ENCODE measurements at places on chromosomes 13 and 19.

DNA sequence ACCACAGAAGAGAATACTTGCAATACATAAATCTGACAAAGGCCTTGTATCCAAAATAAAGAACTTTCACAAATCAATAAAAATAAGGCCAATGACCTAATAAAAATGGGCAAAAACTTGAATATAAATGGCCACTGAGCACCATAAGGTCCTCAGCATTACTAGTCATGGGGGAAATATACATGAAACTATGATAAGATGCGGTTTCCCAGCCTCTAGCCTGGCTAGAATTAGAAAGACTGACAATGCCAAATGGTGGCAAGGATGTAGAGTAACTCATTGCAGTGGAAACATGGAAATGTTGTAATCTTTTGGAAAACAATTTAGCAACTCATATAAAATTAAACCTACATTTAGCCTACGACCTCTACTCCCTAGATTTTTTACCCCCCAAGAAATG is 227.1 kb downstream of the GGACT start:
- DNase-seq, result no peak

GRCh38 chr19:15238639-15239155 is 6.4 kb upstream of the EPHX3 start:
- no peak for DNase-seq

DNA sequence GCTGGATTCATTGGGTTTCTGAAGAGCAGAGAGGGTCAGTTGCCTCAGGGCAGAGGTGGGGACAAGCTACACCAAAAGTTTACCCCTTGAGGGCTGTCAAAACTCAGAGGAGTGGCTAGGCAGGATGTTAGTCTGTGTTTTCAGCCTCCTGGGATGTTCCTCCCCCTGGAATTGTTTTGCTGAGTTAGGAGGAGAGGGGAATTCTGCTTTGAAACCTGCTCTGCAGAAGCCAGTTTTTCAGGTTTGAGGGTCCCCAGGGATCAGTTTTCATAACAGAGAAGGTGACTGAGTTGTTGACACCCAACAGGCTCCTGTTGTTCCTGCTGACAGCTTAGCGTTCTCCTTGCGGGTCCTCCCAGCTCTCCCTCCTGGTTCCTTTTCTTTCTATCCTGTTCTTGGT is 121.9 kb upstream of the TMTC4 start:
- no peak for DNase-seq

GRCh38 chr19:1467490-1468273 is 11.3 kb downstream of the C19orf25 start:
- no peak for DNase-seq

DNA sequence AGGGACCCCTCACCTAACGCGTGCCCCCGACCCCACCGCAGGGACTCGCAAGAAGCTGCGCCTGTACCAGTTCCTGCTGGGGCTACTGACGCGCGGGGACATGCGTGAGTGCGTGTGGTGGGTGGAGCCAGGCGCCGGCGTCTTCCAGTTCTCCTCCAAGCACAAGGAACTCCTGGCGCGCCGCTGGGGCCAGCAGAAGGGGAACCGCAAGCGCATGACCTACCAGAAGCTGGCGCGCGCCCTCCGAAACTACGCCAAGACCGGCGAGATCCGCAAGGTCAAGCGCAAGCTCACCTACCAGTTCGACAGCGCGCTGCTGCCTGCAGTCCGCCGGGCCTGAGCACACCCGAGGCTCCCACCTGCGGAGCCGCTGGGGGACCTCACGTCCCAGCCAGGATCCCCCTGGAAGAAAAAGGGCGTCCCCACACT is 4.7 kb upstream of the MYBPC2 start:
- no peak for DNase-seq

- no peak for DNase-seq
These were observed 61.7 kb downstream of the COLGALT1 start for GRCh38 chr19:17616961-17617806.

DNA sequence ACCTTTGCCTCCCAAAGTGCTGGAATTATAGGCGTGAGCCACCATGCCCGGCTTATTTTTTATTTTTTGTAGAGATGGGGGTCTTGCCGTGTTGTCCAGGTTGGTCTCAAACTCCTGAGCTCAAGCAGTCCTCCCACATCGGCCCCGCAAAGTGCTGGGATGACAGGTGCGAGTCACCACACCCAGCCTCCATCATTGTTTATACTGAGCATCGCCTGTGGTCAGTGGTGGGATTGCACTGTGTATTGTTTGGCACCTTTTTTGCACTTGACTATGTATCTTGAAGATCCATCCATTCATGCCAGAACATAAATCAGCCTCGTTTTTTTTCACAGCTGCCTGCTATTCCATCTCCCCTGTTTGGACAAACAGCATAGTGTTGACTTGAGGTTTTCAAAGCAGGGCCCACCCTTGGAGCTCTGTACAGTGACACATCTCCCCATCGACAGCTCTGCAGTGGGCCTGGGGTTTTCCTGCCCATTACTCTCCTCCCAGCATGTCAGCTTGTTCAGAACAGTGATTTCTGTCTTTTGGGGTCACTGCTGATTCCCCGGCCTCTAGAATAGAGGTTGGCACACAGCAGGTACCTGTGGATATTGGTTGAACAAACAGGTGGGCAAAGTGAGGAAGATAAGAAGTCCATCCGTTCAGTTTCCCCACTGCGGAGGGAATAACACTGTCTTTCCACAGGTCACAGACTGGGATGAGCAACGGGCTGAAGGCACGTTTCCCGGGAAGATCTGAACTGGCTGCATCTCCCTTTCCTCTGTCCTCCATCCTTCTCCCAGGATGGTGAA is 8.2 kb upstream of the UPK1A start:
- no peak for DNase-seq

DNA sequence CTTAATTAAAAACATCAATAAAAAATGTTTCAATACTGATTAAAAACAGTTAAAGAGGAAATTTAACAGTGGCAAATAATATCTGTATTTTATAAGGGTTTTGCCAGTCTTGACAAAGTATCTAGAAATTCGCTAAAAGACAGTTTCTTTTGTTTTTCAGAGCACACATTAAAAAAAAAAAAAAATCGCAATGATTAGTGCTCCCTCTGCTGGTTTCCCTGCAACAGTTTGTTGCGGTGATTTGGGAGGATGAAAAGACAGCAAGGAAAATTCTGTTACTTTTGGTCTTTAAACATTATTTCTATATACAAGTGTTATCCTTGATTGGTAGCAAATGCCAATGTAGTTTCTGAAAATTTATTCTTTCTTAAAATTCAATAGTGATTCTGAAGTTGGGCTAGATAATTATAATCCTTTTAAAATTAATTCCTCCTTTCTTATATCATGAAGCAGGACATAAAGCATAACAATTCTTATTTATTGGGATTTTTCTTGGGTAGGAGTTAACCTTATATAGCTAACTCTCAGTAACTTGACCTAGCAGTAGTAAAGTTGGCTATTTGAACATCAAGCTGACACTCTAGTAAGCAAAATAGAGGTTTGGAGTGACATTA is 23.1 kb upstream of the SPRY2 start:
- no peak for DNase-seq

DNA sequence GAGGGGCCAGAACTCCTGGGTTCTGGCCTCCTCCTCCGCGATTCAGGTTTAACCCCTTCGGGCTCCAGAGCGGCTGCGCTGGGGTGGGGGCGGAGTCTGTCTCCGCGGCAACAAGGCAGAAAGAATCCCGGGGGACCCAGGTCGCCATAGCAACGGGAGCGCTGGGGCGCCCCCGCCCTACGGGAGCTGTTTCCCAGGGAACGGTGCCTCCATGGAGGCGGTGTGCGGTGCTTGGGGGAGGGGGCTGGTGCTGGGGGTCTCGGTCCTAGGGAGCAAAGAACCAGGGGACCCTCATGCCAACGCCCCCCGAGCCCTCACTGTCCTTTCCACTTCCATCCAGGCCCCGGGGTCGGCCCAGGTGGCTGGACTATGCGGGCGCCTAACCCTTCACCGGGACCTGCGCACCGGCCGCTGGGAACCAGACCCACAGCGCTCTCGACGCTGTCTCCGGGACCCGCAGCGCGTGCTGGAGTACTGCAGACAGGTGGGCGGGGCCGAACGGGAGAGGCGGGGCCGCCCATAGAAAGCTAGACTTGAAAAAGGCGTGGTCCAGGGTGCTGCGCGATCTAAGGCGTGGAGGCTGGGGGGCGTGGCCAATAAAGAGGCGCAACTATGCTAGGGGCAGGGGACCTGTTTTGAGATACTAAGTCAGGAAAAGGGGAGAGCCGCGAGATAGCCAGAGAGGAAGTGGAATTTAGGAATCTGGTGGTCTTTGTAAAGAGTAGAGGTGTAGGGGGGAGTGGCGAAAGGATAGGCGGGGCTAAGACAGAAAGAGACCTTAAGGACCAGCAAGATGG is 1.2 kb downstream of the APLP1 start:
- DNase-seq, result peak; percentile 94

DNA sequence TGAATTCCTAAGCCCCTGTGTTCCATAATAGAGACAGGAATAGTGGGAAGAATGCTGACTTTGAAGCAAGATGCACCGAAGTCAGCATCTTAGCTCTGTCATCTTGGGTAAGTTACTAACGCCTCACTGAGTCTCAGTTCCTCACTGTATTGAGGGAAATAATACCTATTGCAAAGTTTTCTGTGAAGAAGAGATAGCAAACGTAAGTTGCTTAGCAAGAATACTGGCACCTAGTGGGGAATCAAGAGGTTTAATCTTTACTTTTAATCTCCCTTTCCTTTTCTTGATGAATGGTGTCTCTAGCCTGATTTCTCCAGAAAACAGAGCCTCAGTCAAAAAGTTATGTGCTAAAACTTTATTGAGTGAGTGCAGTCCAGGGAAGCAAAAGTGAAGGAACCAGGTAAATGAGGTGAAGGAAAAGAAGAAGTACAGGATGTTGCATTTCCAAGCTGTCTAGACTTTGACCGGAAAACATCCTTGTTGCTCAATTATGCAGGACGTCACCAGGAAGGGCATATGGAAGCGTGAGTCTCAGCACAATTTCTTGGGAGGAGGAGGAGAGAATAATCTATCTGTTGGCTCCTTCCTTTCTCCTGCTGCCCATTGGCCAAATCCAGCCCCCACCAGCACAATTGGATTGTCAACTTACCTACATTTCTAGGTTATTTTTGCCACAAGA is 210.0 kb downstream of the B3GLCT start:
- DNase-seq, result no peak

DNA sequence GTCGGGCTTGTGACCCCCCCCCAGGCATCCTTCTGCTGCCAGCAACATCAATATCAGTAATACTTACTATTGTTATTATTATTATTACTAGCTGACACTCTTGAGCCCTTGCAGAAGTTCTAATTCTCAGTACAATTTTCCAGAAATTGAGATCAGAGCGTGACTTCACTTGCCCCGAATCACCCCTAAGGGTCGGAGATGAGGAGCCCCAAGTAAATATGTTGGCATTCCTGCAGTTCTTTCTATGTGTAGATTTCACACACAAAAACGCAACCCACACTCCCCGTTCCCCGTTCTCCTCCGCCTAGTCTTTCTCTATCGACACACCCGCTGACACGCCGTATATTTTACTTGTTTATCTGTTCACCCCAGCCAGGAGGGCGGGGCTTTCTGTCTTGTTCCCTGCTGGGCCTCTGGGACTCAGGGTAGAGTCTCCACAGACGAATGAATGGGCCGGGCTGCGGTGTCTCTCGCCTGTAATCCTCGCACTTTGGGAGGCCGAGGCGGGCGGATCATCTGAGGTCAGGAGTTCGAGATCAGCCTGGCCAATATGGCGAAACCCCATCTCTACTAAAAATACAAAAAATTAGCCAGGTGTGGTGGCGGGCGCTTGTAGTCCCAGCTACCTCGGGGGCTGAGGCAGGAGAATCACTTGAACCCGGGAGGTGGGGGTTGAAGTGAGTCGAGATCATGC is 14.7 kb downstream of the TLE5 start:
- DNase-seq, result peak; percentile 73

GRCh38 chr19:7715671-7716070 is 13.7 kb upstream of the FCER2 start:
- no peak for DNase-seq

- no peak for DNase-seq
These were observed 330.2 kb downstream of the PCDH9 start for GRCh38 chr13:66899955-66900354.

DNA sequence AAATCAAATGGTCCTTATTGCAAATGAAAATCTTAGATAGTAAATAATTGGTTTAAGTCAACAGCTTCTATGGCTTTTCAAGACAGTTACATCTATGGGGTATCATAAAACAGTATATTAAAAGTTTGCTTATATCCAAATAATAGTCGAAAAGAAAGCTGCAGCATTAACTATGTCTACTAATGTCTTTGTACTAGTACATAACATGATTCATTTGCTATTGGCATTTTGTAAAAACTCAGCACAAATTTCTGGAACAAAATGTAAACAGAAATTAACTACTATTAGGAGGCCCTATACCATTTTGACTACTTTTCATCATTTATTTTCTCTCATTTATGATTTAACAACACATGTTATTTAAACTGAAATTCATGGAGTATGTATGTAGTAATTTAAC is 1435.2 kb upstream of the PRR20A start:
- DNase-seq, result no peak

DNA sequence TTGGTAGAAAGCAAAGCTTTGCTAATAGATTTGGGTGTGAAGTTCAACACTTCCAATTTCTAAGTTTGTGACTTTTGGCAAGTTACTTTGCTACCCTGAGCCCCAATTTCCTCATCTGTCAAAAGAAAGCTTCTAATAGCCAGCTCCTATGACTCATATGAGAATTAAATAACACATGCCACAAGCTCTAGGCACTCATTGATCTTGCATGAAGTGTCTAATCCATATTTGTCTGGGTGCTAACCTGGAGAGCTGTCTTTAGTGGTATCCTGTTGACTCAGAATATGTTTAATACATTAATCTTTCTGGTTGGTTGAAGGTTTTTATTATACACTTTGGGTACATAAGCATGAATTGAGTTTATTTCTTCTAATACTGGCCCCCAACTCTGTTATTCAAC is 188.8 kb downstream of the POSTN start:
- DNase-seq, result no peak

DNA sequence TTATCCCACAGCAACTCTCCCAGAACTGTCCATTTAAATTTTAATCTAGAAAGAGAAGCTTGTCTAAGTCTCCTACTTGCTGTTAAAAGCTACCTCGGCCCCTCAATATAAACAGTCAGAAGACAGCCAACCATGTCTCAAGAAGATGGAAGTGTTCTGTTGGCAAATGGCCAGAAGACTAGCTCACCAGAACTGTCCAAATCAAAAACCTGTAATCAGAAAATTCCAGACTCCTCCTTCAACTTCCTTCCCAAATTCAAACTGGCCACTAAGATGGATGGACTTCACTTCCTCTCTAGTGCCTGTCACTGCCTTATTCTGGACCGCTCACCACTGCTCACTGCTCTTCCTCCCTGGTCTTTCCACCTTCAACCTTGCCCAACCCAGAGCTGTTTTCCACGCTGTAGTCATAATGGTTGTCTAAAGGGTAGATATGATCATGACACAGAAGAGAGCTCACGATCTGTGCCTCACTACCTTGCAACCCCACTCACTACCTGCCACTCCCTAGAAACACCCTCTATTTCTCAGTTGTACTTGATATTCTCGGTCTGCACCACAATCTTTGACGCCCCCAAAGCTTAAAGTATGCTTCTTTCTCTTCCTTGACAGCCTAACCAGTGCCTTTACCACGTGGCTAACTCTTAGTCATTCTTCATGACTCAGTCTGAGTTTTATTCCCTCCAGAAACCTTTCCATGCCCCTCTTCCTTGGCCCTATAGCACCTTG is 9.2 kb downstream of the FGF14 start:
- DNase-seq, result no peak
